ENCODE measurements at places on chromosomes 7 and 10.

GRCh38 chr10:5843686-5844344 lies 30.6 kb upstream of the GDI2 start:
- DNase-seq: no peak

GRCh38 chr7:36408589-36408988 lies 18.9 kb downstream of the ANLN start:
- DNase-seq: no peak

DNA sequence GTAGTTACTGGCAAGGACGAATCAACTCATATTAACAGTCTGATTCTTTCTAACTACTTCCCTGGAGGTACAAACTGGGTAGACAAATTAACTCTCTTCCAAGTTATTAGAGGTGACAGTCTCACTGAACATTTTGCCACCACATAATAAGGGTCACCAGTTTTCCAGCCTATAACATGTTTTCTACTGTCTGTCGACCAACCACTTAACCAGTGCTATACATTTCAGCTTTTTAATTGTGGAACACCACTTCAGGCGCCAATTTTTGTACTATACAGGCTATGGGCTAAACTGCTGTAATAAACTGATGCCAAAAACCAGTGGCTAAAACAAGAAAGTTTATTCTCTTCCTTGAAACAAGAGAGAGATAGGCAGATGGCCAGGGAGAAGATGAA lies 13.3 kb downstream of the ZNF438 start:
- DNase-seq: no peak

DNA sequence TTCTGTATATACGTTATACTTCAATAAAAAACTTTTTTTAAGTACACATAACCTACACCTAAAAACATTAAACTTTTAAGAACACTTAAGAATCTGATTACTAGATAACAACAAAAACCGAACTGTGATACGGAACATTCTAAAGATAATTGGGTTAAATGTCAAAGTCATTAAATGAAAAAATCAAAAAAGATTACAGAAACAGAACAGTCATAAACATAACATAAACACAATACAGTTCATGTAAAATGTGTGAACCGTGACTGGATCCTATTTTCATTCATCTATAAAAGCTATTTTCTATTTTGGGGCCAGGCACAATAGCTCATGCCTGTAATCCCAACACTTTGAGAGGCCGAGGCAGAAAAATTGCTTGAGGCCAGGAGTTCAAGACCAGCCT lies 38.6 kb downstream of the ATE1 start:
- DNase-seq: no peak

GRCh38 chr10:50629495-50630122 lies 5.9 kb upstream of the SGMS1 start:
- no peak for DNase-seq

GRCh38 chr10:11204351-11204942 lies 186.8 kb downstream of the CELF2 start:
- DNase-seq: no peak

DNA sequence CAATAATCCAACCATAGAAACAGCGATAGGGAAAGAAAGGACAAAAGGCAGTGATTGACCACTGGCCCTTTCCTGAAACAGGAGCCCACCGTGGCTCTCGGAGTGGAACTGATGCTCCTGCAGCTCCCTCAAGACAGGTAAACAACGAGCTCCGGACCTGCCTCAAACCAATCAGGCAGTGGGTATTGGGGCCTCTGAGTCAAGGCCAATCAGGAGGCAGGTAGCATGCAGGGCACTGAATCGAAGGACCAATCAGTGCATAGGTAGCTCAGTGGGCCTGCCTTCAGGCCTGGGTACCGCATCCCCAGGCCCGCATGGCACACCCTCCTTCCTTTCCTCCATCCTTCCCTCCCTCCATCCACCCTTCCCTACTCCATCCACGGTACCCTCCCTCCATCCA lies 425.1 kb upstream of the MGMT start:
- DNase-seq: no peak

- DNase-seq: no peak
Measured at GRCh38 chr7:132815696-132816311, 239.5 kb upstream of the PLXNA4 start.

DNA sequence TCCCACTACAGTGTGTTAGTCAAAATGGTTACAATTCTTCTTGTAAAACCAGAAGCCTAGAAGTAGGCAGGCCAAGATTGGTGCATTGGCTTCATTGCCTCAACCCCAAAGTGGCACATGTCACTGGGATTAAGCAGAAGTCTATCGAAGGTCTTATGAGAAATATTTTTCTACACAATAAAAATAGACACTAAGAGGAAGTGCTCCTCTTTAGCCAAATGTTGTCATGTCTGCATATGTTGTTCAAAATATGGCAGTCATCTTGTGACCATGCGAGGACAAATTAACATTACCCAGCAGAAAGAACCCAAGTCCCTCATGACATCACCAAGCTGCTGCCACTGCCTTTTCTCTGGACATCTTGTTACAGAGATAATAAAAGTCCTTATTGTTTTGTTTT lies 6.3 kb upstream of the NSMCE4A start:
- no peak for DNase-seq

- DNase-seq: no peak
Measured at GRCh38 chr7:100446040-100446439, 9.7 kb upstream of the PPP1R35 start.

DNA sequence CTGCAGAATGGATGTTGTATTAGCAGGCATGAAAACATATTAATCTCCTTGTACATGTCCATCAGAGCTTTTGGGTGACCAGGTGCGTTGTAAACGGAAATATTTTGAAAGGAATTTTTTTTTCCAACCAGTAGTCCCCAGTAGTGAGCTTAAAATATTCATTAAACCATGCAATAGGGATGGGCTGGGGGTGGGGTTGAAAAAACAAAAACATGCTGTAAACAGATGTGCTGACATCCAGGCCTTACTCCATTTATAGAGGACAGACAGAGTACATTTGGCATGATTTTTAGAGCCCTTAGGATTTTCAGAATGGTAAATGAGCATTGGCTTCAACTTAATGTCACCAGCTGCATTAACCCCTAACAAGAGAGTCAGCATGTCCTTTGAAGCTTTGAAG lies 50.2 kb downstream of the PTPN12 start:
- DNase-seq: no peak

GRCh38 chr10:101046332-101047238 lies 15.2 kb upstream of the KAZALD1 start:
- no peak for DNase-seq
